NCI-H774 (cell line): ENCODE measurements at places on chromosomes 13 and 19.

GRCh38 chr13:44303681-44304432, 69.8 kb upstream of the SERP2 start:
- DNase-seq: no peak

DNA sequence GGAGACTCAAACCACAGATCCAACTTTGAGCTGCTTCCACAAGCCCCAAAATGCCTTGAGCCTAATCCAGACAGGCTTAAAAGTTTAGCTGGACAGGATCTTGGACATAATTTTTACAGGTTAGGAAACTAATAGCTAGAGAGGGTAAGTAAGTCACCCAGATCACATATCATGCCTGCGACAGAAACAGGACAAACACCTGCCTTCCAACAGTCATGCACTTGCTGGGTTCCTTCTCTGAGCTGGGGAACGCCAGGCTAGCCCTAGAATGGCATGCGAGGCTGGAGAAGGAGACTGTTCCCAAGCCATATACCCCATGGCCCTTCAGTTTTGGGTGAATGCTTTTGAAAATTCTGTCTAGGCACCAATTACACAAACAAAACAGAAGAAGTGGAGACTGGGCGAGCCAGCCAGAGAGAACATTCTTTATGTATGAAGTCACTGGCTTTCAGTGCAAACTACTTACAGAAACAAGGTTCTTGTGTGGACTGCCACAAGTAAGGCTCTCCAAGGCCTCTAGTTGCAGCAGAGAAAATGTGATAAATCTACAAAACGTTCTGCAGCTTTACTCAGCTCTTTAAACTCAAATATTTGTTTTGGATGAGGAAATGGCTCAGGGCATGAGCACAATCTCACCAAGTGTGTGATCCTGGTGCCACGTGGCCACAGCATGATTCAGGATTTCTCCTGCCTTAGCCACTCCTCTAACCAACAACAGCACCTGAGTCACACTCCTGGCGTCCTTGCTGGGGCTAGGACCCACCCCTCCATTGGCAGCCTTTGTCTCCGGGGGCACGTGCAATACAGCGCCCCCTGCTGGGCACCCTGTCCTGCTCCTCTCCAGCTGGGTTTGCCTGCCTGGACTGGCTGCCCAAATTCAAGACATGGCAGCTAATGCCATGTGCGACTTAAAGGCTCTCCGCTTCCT, 73.4 kb upstream of the UBL3 start:
- peak; percentile 68 for DNase-seq

- DNase-seq: no peak
These were observed 77.1 kb downstream of the GGACT start for GRCh38 chr13:100511466-100511865.

DNA sequence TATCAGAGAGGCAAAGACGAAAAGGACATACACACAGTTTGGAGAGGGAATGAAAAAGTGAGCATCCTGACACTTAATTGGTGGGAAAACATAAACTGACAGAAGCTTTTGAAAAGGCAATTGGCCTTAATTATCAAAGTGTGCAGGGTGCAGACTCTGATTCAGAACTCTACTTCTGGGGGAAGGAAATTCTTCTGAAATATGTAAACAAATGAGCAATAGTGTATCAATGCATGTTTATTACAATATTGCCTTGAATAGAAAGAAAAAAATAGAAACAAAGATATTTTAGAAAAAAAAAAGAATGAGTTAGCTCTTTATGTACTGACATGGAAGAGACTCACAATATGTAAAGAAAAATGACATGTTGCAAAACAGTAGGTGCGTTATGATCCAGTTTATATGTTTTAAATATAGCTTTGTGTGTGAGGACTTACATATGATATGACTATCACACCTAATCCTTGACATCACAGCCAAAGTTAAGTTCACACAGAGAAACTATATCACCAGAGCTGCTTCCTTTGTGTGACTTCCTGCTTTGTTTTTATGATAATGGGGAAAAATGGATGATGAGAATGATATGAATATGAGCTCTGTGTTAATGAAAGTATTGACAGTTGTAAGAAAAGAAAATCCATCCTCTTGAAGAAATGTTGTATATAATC, 182.4 kb downstream of the KCTD12 start:
- no peak for DNase-seq

DNA sequence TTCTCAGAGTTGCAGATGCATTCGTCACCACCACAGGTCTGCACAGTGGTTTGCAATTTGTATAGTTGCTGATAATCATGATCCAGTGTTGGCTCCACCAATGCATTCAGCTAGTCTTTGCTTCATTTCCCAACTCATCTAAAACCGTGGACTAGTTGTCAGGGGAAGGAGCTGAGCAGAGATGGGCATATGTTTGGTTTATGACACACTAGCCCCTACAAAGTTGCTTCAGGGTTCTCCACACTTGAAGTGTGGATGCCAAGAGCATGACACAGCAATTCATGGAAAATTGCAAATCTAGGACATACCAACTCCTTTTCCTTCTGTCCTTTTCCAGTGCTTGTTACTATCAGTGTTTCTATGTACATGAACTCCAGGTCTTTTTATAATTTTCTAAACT, 168.0 kb downstream of the TNFSF13B start:
- DNase-seq: no peak

- DNase-seq: peak; percentile 74
These were observed 2.4 kb upstream of the SSBP4 start for GRCh38 chr19:18416778-18417249.

DNA sequence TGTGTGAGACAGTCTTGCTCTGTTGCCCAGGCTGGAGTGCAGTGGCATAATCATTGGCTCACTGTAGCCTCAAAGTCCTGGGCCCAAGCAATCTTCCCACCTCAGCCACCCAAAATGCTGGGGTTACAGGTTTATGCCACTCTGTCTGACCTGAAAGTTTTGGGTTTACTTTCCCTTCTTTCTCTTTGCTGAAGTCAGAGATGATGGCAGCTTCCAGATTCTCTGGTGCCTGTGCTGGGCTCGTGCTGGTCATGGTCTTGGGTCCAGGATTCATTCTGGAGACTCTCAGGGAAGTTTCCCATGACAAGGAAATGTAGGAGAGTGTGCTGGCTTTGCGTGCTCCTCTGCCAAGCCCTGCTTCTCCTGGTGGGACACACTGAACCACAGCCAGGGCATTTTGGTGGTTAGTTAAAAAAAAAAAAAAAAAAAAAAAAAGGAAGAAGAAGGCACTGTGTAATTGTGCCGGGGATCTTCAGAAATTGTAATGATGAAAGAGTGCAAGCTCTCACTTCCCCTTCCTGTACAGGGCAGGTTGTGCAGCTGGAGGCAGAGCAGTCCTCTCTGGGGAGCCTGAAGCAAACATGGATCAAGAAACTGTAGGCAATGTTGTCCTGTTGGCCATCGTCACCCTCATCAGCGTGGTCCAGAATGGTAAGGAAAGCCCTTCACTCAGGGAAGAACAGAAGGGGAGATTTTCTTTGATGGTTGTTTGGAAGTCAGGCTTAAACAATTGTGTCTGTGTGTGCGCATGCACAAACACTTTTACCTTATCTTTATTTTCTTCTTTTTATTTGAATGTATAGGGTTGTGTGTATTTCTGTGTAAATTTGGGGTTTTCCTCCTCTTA, at the start of gene ALOX5AP:
ALOX5AP (plus strand) TSS at position 519 of the 847 bp plus-strand sequence; CDS start at position 582, 63 bp downstream.
- no peak for DNase-seq

- DNase-seq: peak; percentile 95
These were observed at the start of gene NOSIP for GRCh38 chr19:49580264-49581006. TSS of gene NOSIP (minus strand) at chr19:49580556. CDS start at chr19:49560691, 19,865 bp downstream.

DNA sequence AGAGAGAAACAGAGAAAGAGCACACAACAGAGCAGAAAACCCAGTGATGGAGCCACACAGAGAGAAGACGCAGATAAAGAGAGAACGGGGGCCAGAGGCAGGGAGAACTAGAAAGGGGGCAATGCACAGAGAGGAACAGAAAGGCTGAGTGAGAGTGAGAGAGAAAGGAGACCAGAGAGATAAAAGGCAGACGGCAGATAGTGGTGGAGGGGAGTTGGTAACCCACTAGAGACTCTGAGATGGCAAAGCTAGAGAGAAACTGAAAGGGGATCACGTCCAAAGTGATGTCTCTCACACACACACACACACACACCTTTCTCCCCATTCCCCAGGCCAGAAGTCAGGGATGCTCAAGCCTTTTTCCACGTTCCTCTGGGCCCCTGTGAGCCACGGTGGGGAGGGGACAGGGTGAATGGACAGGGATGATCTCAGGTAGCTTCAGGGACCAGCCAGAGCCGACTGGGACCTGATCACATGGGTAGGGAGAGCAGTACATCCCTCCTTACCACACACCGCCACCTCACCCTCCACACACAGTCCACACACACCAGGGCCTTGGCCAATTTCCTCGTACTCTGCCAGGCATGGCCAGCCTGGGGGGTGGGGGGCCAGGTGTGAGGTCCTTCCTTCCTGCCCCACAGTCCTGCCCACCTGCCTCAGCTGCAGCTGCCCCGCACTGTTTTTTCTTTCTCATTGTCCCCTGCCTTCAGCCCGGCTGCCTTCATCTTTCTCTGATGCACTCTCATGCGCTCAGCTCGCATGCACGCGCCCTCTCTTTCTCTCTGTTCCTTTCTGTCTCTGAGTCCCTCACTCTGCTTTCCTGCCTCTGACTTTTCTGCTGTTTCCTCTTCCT, 22.5 kb upstream of the POU2F2 start:
- peak; percentile 23 for DNase-seq

- no peak for DNase-seq
These were observed 2.9 kb downstream of the KLK12 start for GRCh38 chr19:51031880-51032225.

GRCh38 chr19:34669305-34669704, 7.7 kb downstream of the SCGB2B2 start:
- no peak for DNase-seq

GRCh38 chr13:48155848-48156247, 60.9 kb upstream of the MED4 start:
- DNase-seq: no peak

DNA sequence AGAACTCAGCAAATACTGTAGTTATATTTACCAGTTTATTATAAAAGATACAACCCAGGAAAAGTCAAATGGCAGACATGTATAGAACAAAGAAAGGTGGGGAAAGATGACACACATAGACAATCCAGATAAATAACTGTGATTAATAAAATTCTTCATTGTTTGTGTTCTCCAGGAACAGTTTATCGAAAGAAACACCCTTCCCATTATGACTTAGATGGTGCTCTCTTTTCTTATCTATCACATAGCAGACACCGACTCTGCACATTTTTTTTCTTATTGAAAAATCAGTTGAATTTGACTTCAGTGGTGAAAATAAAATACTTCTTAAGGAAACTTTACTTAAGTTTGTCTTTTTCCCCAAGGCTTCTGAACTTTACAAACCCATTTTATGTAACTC, 6.2 kb downstream of the ZNF708 start:
- no peak for DNase-seq

GRCh38 chr13:73708393-73708985, 425.7 kb downstream of the KLF12 start:
- peak; percentile 24 for DNase-seq

DNA sequence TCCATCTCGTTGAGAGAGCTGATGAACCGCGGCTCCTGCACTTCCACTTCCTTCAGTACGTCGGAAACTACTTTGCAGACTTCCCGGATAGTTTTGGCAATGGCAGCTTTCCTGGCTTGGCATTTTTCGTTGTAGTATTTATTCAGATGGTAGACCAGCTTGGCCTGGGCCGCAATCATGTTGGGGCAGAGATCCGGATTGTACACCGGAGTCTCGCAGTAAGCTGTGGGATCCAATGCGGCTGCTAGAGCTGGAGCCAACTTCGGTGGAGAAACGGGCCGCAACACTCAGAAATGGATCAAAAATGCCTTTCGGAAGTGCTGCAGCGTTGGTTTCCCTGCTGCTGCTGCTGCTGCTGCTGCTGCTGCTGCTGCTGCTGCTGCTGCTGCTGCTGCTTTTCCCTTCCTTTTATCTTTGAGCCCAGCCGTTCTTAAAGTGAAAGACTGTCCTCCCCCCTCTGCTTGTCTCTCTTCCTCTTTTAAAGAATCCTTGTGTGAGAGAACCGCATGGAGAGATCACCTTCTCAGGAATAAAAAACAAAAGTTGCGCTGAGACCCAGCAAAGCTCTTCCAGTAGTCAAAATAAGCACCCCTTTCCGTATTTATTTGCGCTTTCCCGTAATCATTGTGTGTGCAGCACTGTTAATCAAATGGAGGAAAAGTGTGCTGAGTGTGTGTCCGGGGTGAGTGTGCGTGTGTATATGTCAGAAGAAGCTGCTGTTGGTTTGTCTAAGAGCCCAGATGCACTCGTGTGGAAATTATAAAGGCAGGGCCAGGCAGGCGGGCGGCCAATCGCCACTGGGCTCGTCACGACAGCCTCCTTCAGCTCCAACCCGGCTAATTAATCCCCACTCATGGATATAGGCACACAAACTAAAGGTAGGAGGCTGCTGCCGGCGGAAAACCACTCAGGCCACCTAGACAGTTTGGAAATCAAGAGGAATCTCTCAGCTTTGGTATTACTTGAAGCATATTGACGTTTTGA, at the start of gene MAB21L1:
MAB21L1 (minus strand) TSS at position 730 of the 984 bp plus-strand sequence; CDS start at position 179, 551 bp downstream.
- DNase-seq: no peak

GRCh38 chr19:2693492-2694160, 8.9 kb downstream of the GNG7 start:
- DNase-seq: no peak

DNA sequence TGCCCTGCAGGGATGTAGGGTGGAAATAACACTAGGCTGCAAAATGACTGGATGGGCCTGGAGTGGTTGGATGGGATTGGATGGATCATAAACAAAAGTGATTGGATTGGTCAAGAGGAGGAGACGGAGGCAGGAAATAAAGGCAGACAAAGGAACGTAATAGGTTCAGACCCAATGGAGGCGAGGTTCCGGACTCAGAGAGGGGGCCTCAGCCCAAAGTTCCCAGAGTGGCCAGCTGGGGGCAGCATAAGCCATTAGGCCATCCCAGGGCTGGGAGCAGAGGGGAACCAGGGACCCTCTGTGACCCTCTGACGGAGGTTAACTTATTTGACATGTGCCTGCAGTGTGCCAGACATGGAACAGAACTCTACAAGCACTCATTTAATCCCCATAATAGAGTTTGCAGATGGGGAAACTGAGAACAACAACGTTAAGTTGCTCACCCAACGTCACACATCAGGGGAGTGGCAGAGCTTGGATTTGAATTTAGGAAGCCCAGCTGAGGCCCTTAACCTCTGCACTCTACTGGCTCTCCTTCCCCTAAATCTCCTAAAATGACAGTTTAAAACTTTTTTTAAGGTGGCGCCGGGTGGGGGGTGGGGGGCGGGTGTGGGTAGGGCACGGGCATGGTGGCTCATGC, 15.3 kb upstream of the MAP1S start:
- no peak for DNase-seq

DNA sequence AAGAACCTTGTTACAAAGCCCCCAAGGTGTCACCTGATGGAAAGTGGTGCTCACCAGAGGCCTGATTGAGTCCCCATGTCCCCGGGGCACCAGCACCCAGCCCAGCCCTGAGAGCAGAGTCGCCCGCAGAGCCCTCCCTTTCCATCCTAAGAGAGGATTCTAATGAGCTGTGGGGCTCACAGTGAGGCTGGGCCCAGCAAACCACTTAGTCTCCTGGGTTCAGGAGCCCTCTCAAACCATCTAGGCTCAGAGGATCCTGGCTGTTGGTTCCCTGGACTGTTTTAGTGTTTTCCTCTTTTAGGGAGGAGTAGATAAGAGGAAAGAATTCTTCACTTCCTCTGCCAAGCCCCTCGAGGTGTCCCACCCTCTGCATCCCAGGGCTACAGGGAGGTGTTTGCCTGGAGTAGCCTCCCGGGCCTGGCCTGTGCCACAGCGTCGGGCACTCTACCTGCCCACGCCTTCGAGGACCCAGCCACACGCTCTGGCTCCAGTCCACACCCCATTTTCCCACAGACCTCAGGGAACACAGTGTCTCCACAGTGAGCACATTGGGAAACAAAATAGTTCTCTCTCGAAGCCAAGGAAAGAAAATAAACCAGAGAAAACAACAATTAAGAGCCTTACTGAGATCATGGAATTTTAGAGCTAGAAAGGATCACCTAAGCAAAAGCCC, 34.4 kb downstream of the DHRS12 start:
- DNase-seq: no peak
